ENCODE measurements at places on chromosomes 6 and 20.
A peak's percentile ranks its signal among the peaks of the same experiment; 100 is the strongest.

GRCh38 chr6:135146162-135146934 is 34.8 kb upstream of the MYB start:
- DNase-seq: peak; percentile 48

DNA sequence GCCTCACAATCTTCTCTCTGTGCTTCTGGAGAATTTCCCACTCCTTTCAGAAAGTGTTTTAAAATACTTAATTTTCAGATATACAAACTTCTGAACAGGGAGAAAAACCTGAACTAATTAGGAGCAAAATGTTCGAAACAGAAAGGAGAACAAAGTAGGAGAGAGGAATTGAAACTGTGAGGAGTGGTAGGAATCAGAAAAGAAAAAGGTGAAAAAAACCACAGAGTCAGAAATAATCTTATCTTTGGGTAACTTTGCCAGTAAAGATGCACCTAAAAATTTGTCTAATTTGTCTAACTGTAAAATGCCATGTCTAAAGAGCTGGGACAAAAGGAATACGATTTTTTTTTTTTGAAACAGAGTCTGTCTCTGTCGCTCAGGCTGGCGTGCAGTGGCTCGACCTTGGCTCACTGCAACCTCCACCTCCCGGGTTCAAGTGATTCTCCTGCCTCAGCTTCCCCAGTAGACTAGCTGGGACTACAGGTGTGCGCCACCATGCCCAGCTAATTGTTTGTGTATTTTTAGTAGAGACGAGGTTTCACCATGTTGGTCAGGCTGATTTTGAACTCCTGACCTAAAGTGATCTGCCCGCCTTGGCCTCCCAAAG is 4.7 kb upstream of the RIPOR2 start:
- DNase-seq: no peak

GRCh38 chr20:50415516-50416268 is 94.5 kb upstream of the PTPN1 start:
- peak; percentile 98 for DNase-seq

DNA sequence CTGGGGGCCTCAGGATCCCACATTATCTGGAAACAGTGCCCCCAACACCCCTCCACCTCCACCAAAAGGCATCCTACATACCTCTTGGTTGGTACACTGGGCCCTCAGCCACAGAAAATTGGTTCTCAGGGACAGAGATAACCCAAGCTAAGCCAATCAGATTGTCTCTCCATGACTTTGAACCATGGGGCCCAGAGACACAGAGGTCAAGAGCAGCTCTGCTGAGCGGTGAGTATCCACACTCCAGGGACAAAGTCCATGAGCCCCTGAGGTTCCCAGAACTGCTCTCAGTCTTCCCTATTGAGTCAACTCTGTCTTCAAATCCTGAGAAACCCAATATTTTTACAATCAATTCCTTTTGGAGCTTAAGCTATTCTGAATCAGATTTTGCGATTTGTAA is 35.3 kb downstream of the COL11A2 start:
- no peak for DNase-seq

DNA sequence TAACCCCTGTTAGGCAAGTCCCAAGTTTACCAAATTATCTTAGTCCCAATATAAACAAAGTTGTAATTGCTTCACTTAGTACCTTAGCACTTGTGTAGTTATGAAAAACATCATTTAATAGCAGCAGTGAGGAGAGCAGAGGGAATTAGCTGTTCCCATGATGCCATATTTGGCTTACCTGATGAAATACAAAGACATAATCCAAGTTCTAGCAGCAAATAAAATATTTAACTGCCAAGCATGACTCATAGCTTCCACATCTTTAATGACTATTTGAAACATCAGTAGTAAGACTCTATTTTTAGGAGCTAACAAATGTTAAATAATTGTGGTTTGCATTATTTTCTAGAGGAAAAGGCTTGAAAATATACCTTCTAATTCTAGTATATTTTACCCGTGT is 94.0 kb upstream of the MCHR2 start:
- peak; percentile 58 for DNase-seq

- no peak for DNase-seq
These were observed 10.3 kb upstream of the MAS1 start for GRCh38 chr6:159880412-159880975.
